Body of pancreas (tissue), 4 donors: ENCODE measurements at places on chromosomes 12 and 14. TPM values are rescaled to one million over a fixed set of nuclear protein-coding genes. Genes with fewer than 3 reads are reported as not detected.

DNA sequence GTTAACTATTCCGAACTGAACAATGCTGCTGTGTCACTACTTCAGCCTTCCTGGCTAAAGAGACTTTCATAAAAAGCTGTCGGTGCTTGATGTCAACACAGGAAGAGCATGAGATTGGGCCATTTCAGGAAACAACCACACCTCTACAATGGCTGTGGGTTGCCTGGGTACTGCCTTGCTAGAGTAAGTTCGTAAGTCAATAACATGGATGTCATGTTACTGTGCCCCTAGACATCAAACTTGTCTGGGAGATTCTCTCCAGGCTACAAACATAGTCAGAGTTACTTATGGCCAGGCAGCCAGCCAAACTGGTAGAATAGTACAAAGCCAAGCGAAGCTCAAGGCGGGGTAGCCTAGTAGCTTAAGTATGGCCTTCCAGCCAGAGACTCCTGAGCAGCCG lies 23.1 kb downstream of the MAX start:
- no peaks in the 10 kb centered on the region for H3K27me3 ChIP-seq
- DNase-seq: no peak
- peaks cover 21% of the 10 kb centered on the region for H3K4me1 ChIP-seq
- no peak overlapping the region for H3K4me3 ChIP-seq
- no peak overlapping the region for H3K27ac ChIP-seq

- H3K4me1 ChIP-seq: no peaks in the 10 kb centered on the region
- no peak overlapping the region for H3K4me3 ChIP-seq
- no peaks in the 10 kb centered on the region for H3K27me3 ChIP-seq
- no peak overlapping the region for H3K27ac ChIP-seq
- no peak for DNase-seq
These were observed 6.7 kb upstream of the SLC10A1 start for GRCh38 chr14:69803753-69804152.

GRCh38 chr14:99513946-99514551 lies 32.8 kb downstream of the CCNK start:
- DNase-seq: no peak
- H3K27me3 ChIP-seq: no peaks in the 10 kb centered on the region
- peaks cover 15% of the 10 kb centered on the region for H3K36me3 ChIP-seq
- H3K4me1 ChIP-seq: peaks cover 17% of the 10 kb centered on the region
- H3K27ac ChIP-seq: no peak overlapping the region
- H3K4me3 ChIP-seq: no peak overlapping the region

- no peak overlapping the region for H3K27ac ChIP-seq
- no peak for DNase-seq
- H3K4me3 ChIP-seq: no peak overlapping the region
These were observed 61.0 kb upstream of the PPFIA2 start for GRCh38 chr12:81819991-81820633.

- H3K27ac ChIP-seq: peak overlapping the region; percentile 90
- peak; percentile 95 for DNase-seq
- peaks cover 91% of the 10 kb centered on the region for H3K4me1 ChIP-seq
- no peak overlapping the region for H3K4me3 ChIP-seq
- no peaks in the 10 kb centered on the region for H3K27me3 ChIP-seq
- no peaks in the 10 kb centered on the region for H3K36me3 ChIP-seq
These were observed 79.5 kb downstream of the ETV6 start for GRCh38 chr12:11729008-11729407.

- no peaks in the 10 kb centered on the region for H3K36me3 ChIP-seq
- H3K4me3 ChIP-seq: no peak overlapping the region
- H3K27me3 ChIP-seq: no peaks in the 10 kb centered on the region
- no peak overlapping the region for H3K27ac ChIP-seq
These were observed 304.7 kb downstream of the SSPN start for GRCh38 chr12:26499979-26500640.

DNA sequence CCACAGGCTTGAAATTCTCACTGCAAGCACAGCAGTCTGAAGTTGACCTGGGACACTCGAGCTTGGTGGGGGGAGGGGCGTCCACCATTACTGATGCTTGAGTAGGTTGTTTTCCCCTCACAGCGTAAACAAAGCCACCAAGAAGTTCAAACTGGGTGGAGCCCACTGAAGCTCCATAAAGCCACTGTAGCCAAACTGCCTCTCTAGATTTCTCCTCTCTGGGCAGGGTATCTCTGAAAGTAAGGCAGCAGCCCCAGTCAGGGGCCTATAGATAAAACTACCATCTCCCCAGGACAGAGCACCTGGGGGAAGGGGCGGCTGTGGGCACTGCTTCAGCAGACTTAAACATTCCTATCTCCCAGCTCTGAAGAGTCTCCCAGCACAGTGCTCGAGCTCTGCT lies 31.7 kb upstream of the ST8SIA1 start:
- H3K36me3 ChIP-seq: no peaks in the 10 kb centered on the region
- H3K4me1 ChIP-seq: no peaks in the 10 kb centered on the region
- H3K4me3 ChIP-seq: no peak overlapping the region
- no peak for DNase-seq
- H3K27ac ChIP-seq: no peak overlapping the region
- no peaks in the 10 kb centered on the region for H3K27me3 ChIP-seq

DNA sequence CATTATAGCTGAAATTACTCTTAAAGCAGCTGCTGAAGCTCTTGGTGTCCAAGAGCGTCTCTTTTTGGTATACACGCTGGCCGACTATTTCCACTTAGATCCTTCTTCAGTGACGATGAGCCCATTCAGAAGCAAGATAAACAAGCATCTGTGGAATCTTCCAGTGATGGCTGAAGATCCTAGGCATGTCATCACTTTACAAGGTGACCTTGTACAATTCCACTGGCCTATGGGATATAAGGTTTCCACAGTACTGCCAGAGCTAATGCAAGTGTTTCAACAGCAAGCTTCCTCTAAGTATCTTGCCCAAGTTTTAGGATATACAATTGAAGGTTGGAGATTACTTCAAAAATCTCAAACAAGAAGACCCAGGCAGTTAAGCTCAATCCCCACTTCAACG lies 47.0 kb downstream of the INTS13 start:
- no peak overlapping the region for H3K4me3 ChIP-seq
- H3K27ac ChIP-seq: no peak overlapping the region
- no peak for DNase-seq
- H3K4me1 ChIP-seq: no peaks in the 10 kb centered on the region
- no peaks in the 10 kb centered on the region for H3K27me3 ChIP-seq
- H3K36me3 ChIP-seq: no peaks in the 10 kb centered on the region

DNA sequence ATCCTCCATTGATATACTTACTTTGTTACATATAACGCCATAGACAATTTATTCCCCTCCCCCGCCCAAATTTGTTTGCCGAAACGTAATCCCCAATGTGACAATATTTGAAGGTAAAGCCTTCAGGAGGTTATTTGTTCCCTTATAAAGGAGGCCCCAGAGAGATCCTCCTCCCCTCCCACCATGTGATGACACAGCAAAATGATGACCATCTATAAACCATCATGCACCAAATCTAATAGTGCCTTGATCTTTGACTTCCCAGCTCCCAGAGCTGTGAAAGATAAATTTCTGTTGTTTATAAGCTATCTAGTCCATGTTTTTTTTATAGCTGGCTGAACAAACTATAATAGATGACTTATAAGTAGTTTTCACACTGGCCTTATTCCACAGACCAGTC lies 122.2 kb downstream of the PTPRO start:
- no peaks in the 10 kb centered on the region for H3K27me3 ChIP-seq
- no peak overlapping the region for H3K27ac ChIP-seq
- H3K4me1 ChIP-seq: no peaks in the 10 kb centered on the region
- no peak overlapping the region for H3K4me3 ChIP-seq
- no peaks in the 10 kb centered on the region for H3K36me3 ChIP-seq

- H3K27me3 ChIP-seq: no peaks in the 10 kb centered on the region
- no peak overlapping the region for H3K27ac ChIP-seq
- H3K4me3 ChIP-seq: no peak overlapping the region
- no peaks in the 10 kb centered on the region for H3K4me1 ChIP-seq
- no peak for DNase-seq
These were observed 29.1 kb downstream of the PLEKHH1 start for GRCh38 chr14:67562025-67562775.

DNA sequence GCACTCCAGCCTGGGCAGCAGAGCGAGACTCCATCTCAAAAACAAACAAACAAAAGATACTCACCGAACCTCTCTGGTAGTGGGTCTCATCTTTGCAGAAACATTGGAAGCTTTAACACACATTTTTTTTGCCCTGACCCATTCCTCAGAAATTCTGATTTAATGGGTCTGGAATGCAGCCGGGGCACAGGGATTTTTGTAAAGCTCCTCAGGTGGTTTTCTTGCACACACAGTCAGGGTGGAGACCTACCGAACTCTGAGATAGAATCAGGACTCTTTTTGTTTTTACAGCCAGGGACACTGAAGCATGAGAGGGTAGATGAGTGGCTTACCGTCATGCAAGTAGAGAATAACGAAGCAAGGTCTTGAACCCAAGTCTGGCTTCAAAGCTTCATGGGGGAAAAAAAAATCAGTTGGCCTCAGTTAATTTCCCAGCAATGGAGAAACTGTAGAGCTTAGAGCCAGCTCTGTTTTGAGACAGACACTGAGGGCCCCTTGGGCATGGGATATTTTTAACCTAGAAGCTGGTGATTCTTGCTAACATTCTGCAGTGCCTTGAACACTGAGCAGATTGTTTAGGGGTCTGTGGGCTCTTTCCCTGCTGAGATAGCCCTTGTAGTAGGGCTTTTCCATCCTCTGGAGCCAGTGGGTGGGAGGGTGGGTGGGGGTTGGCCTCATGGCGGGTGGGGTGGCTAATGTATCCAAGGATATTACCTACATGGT lies 4.8 kb downstream of the RNU4-2 start:
- no peaks in the 10 kb centered on the region for H3K27me3 ChIP-seq
- H3K4me3 ChIP-seq: no peak overlapping the region
- H3K27ac ChIP-seq: no peak overlapping the region

GRCh38 chr12:110744601-110745264 lies 2.0 kb upstream of the PPP1CC start:
- H3K36me3 ChIP-seq: no peaks in the 10 kb centered on the region
- peak; percentile 45 for DNase-seq
- H3K4me1 ChIP-seq: peaks cover 20% of the 10 kb centered on the region
- no peak overlapping the region for H3K4me3 ChIP-seq
- no peaks in the 10 kb centered on the region for H3K27me3 ChIP-seq

DNA sequence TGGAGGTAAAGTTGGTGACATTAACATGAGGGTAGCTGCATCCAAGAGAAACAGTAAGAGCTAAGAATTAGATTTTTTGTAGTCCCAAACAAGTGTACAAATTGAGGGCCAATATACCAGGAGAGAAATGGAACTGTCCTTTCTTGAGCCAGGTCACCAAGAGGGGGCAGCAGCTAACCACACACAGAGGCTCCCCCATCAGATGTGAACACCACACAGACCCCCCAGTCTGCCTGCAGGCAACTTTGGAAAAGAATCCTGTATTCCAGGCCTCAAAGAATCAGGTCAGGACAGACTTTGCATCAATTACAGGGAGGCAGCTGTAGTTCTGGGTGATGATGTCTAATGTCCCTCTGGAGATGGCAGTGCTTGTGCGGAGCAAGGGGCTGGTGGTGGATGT lies 77.9 kb downstream of the SPTB start:
- no peaks in the 10 kb centered on the region for H3K27me3 ChIP-seq
- H3K27ac ChIP-seq: no peak overlapping the region
- H3K4me3 ChIP-seq: no peak overlapping the region
- DNase-seq: no peak

- H3K4me1 ChIP-seq: peaks cover 35% of the 10 kb centered on the region
- peak; percentile 54 for DNase-seq
- no peaks in the 10 kb centered on the region for H3K36me3 ChIP-seq
- H3K27me3 ChIP-seq: no peaks in the 10 kb centered on the region
These were observed 10.0 kb downstream of the AHNAK2 start for GRCh38 chr14:104968153-104968527.

DNA sequence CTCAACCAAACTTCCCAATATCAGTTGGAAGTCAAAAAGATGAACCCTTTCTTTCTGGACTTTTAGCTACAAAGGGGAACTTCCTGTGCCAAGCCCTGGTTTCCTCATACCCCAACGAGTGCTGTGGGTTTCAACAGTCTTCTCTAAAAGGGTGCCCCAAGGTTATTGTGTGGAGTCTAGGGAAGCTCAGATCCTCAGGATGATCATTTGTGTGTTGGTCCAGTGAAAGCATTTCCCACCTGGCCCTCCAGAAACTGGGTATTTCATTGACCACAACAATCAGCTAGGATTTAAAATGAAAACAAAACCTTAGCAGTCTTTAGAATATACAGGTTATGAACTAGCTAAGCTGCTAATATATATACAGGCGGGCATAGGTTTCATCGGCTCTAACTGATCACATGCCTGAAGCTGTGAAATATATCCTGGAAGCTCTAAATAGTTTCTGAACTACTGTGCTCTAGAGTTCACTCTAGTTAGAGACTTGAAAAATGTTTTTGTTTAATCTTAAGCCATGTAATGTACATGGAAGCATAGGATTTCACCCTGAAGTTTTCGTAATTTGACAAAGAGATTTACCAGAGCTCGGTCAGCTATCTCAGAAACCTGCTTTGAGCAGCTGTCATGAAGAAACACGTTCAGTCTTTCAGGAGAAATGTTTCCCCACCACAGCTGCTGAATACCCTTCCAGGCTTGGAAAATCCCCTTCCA lies 29.6 kb downstream of the P2RX4 start:
- peak overlapping the region; percentile 58 for H3K27ac ChIP-seq
- H3K4me1 ChIP-seq: peaks cover 27% of the 10 kb centered on the region
- no peaks in the 10 kb centered on the region for H3K27me3 ChIP-seq
- DNase-seq: no peak
- peaks cover 1% of the 10 kb centered on the region for H3K36me3 ChIP-seq
- no peak overlapping the region for H3K4me3 ChIP-seq

GRCh38 chr14:101632520-101632919 lies 71.2 kb downstream of the DIO3 start:
- H3K4me3 ChIP-seq: no peak overlapping the region
- H3K27ac ChIP-seq: no peak overlapping the region

- H3K36me3 ChIP-seq: no peaks in the 10 kb centered on the region
- no peak overlapping the region for H3K27ac ChIP-seq
- H3K27me3 ChIP-seq: no peaks in the 10 kb centered on the region
- H3K4me3 ChIP-seq: no peak overlapping the region
These were observed 93.5 kb downstream of the LMNTD1 start for GRCh38 chr12:25459541-25459951.

GRCh38 chr14:57061009-57061711 lies 207.5 kb downstream of the EXOC5 start:
- peaks cover 48% of the 10 kb centered on the region for H3K4me1 ChIP-seq
- H3K4me3 ChIP-seq: no peak overlapping the region
- DNase-seq: no peak
- H3K27me3 ChIP-seq: no peaks in the 10 kb centered on the region
- H3K27ac ChIP-seq: peak overlapping the region; percentile 70
- no peaks in the 10 kb centered on the region for H3K36me3 ChIP-seq

GRCh38 chr12:106745181-106745745 lies 29.2 kb upstream of the RIC8B start:
- H3K27me3 ChIP-seq: no peaks in the 10 kb centered on the region
- H3K4me3 ChIP-seq: no peak overlapping the region
- H3K36me3 ChIP-seq: no peaks in the 10 kb centered on the region
- no peak for DNase-seq
- no peak overlapping the region for H3K27ac ChIP-seq

The GPRC5A gene
- total RNA-seq: 6.5 TPM

The ADAM21 gene
- total RNA-seq: 0.52 TPM

The SPX gene
- total RNA-seq: 49.5 TPM

The SERPINA3 gene
- 396 TPM for total RNA-seq

The SLC24A4 gene
- total RNA-seq: not detected

The ARMH4 gene
- not detected for total RNA-seq

The EXD2 gene
- total RNA-seq: 11.2 TPM

The TSPAN11 gene
- total RNA-seq: 0.26 TPM

The LRP1-AS gene
- total RNA-seq: not detected

The EIF2S1 gene
- total RNA-seq: 45.9 TPM
